ENCODE measurements at places on chromosomes 7 and 10. TPM values are rescaled to one million over a fixed set of nuclear protein-coding genes. Genes with fewer than 3 reads are reported as not detected.

- DNase-seq: peak; percentile 66
These were observed 124.9 kb upstream of the NEBL start for GRCh38 chr10:21021843-21022594.

DNA sequence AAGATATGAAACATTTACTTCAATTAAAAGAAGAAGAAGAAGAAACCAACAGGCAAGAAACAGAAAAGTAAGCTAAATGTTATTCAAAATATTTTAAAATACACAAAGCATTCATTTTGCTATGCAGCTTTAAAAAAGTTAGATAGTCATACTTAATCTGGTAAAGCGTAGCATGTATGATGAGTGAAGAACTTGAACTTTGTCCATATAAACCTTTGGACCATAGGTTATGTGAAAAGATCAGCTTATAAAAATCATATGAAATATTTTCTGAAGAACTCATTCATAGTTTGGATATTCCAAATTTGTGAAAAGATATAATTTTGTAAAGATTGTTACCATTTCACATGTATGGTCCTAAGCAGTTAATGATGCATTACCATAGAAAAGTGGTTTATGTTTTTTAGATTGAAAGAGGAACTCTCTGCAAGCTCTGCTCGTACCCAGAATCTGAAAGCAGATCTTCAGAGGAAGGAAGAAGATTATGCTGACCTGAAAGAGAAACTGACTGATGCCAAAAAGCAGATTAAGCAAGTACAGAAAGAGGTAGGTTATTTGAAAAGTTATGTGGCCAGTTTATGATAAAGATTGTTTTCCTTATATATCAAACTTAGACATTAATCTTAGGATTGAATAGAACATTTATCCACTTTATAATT is 37.3 kb downstream of the KIF20B start:
- DNase-seq: no peak

- peak; percentile 66 for DNase-seq
These were observed 24.0 kb upstream of the RNF32 start for GRCh38 chr7:156616269-156617202.

CFAP43 gene
- not detected for polyA plus RNA-seq

- no peak for DNase-seq
These were observed 134.6 kb upstream of the ITGB1 start for GRCh38 chr10:33092596-33092995.
